ENCODE measurements at places on chromosomes 3 and 15.

- no peak for DNase-seq
These were observed 32.4 kb downstream of the FAH start for GRCh38 chr15:80185152-80185551.

- no peak for DNase-seq
These were observed 87.4 kb upstream of the GSK3B start for GRCh38 chr3:120181632-120182031.

GRCh38 chr3:162103808-162104207 is 607.2 kb downstream of the OTOL1 start:
- no peak for DNase-seq

GRCh38 chr3:30720586-30721313 is 114.3 kb downstream of the TGFBR2 start:
- DNase-seq, result no peak

DNA sequence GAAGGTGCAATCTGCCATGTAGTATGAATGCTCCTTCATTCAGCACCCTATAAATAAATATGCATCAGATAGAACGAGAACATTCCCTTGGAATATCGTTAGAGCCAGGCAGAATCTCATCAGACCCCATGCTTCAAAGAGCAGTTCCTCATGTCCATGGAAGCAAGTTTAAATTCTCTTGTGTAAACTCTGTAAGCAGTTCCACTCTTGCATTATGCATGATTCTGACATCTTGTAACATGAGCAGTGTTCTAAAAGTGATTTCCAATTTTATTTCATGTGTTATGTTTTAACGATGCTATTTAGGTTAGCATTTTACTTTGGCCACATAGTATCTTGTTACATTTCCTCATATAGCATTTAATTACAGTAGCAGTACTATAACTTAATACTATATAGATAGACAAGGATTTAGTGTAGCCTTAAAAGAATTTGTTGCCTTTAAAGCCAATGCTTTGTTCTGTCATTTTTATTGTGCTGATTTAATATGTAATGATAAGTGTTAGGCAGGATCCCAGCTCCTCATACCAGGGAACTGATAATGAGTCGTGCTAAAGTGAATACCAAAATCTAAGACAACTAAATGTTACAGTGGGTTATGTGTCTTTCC is 161.2 kb upstream of the NECTIN3 start:
- DNase-seq, result no peak

GRCh38 chr3:10466186-10466585 is 39.2 kb downstream of the ATP2B2 start:
- no peak for DNase-seq

GRCh38 chr3:139267300-139268246 is 76.2 kb upstream of the MRPS22 start:
- no peak for DNase-seq

GRCh38 chr3:49769286-49769915 is 16.9 kb downstream of the IP6K1 start:
- no peak for DNase-seq

GRCh38 chr15:57149196-57149595 is 227.1 kb upstream of the CGNL1 start:
- DNase-seq, result no peak

DNA sequence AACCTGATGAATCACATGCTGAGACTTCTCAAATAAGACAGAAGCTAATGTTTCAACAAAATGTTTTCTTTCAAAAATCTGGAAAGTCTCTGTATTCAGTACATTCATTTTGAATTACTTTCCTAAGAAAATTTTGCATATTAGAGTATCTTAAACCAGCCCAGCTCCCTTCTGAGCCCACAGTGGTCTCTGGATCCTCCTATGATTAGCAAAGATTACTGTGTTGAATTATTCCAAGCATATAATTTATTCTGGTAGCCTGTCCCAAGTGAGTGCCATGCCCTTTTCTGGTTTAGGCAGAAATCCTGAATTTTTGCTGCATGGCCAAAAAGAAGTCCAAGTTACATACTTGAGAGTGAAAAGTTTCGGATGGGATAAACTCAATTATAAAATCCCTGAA is 279.0 kb downstream of the CTNNB1 start:
- no peak for DNase-seq

GRCh38 chr3:152218602-152219001 is 50.1 kb upstream of the MBNL1 start:
- no peak for DNase-seq

DNA sequence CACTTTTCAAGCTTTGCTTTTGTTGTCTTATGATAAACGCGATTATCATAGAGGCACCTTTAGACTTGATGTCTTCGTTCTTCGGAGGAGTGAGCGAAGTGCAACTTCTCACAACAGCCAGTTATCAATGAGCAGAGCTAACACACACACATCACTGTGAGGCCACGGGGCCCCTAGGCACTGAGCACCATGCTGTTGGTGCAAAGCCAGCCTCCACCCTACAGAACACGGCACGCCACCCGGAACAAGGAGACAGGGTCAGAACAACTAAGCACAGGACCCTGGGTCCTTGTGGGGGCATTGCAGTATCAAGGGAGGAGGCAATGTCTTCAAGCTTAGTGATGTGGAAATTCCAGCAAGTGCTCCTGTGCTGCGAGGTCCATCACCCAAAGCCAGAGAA is 244.5 kb downstream of the OCA2 start:
- no peak for DNase-seq

GRCh38 chr15:87573534-87573933 is 683.0 kb downstream of the NTRK3 start:
- no peak for DNase-seq

DNA sequence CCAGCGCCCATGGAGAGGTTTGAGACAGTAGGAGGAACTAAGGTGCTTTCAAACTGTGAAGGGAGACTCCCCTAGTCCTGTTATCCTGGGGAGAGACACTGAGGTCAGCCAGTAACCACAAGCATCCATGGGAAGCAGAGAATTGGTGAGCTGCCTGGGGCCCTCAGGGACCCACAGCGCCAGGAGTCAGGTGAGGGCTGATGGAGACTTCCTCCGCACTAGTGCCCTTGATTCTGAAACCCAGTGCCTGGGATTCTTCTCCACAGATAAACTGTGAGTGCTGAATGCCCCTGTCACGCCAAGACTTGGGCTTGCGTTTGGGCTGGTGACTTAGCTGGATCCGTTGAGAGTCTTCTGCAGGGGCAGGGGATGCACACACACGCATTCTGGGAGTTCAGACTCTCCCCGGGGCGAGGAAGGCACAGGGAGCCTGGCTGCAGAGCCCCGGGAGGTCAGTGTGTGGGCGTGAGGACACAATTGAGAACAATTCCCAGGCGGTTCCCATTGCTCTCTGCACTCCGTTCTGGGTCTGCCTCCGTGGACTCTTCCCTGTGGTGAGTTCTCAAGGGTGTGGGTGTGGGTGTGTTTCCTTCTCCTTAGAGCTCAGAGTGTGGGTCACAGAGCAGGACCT is 37.9 kb upstream of the SLCO2A1 start:
- DNase-seq, result no peak

DNA sequence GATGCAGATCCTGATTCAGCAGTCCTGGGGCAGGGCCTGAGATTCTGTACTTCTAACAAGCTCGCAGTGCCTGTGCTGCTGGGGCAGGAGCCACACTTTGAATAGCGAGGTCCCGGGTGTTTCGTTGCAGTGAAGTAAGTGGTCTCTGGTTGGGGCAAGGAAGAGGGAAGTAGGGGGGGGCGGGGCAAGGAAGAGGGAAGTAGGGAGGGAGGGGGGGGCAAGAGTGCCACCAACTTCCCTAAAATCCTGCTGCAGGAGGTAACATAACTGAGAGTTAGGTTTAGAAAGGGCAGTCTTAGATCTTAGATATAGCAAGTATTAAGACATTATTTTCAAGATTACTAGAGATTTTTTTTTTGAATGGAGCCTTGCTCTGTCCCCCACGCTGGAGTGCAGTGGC is 35.5 kb downstream of the CRTAP start:
- DNase-seq, result no peak

DNA sequence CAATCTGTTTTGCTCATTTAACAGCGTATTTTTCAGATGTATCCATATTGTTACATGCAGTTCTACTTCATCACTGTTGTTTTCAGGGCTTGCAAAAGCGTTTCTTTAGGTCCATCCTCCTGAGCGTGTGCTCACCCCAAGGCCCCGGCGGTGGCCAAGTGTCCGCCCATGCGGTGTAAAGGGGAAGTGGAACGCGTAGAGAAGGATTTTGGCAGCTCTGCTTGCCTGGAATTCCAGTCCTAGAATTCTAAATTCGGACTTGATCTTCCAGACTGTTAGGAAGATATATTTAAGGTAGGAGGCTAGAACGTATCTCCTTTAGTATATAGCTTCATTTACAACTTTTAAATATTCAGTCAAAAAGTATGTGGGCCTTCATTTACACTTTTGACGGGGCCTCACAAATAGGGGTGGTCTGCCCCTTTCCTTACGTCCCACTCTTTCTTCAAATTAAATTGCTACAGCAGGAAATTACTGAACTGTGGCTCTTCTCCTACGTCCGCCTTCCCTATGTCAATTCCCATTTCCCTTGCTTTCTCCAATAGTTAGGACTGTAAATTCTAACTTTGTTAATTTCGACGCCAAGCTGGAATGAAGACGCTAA is 609 bp upstream of the TBC1D23 start:
- no peak for DNase-seq

- no peak for DNase-seq
These were observed 8.8 kb upstream of the B3GNT5 start for GRCh38 chr3:183244219-183244618.

- no peak for DNase-seq
These were observed 30.6 kb downstream of the TNIK start for GRCh38 chr3:171429635-171430034.

DNA sequence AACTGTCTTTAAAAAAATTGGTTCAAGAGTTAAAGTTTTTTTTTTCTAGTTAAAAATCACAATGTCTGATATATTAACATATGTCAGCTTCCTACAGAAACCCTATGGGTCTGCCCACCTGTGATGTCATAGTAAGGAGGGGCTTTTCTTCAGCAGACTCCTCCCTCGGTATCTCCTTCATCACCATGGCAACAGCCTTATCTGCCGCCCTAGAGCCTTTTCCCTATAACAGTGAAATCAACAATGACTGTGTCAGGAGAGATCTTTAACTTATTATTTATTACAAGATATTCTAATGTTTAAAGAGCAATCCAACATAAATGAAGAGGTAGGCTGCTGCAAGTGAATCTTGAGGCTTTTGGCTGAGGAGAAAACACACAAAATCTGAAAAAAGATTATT is 138.7 kb downstream of the PEX5L start:
- DNase-seq, result no peak

DNA sequence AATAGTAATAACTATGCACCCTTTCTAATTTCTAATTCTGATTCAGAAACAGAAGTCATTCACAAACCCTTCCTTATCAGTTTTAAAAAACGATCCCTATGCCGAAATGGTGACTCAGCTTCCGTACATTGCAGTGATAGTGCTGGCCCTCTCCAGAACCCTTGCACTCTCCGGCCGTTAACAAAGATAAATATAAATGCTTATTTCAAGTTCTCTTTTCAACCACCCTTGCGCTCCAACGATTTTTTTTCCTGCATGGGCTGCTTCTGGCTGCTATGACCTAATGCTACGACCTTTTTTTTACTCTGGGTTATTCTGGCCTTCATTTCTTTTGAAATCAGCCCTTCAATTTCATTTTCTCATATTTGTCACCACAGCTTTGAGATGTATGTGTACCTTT is 646.2 kb downstream of the NTRK3 start:
- no peak for DNase-seq

DNA sequence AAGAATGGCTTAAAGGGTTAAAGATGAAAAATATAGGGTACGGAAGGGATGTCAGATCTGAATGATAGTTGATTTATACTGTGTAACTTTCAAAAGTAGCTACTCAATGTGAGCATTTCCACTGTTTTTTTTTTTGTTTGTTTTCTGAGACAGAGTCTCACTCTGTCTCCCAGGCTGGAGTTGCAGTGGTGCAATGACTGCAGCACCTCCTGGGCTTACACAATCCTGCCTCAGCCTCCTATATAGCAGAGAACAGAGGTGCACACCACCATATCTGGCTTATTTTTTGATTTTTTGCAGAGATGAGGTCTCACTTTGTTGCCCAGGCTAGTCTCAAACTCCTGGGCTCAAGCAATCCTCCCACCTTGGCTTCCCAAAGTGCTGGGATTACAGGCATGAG is 9.9 kb upstream of the PXK start:
- DNase-seq, result no peak

DNA sequence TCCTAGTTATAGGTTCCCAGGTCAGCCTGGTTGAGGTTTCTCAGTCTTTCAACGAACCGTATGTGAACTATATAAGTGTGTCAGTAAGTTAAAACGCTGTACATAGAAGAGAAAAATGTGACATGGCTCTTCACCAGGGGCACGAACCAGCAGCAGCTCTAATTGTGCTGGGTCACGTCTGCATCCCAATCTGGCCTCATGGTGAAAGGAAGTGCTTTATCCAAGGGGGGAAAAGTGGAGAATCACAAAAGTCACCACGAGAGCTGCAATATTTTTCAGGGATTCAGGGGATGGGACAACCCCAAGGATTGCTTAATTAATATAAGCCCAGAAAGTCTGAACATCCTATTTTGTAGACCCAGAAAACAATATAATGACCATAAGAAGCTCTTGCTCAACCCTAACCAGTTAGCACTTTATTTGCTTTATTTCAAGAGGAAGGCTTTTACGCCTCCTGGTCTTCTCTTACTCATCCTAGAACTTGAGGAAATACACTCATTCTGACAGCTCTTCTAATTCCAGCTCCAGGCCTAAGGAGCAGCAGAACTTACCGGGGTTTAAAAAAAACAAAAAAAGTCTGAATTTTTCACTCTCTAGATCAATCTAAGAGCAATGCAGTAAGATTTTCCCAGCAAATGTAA is 16.5 kb downstream of the ANXA2 start:
- DNase-seq, result no peak

GRCh38 chr15:100134089-100134583 is 207.6 kb downstream of the ADAMTS17 start:
- DNase-seq, result no peak

DNA sequence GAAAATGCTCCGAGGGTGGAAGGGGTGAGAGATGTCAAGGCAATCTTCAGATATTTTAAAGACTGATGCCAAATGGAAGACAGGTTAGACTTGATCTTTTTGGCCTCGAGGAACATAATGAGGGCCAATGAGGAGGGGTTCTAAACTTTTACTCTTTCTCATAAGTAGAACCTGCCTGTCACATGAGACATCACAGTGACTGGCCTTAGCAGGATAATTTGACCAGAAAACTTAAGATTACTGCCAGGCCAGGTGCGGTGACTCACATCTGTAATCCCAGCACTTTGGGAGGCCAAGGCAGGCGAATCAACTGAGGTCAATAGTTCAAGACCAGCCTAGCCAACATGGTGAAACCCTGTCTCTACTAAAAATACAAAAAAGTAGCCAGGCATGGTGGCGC is 12.2 kb downstream of the TM4SF4 start:
- no peak for DNase-seq

- DNase-seq, result peak; percentile 8
These were observed 70.6 kb upstream of the STT3B start for GRCh38 chr3:31462050-31462569.

GRCh38 chr15:76162036-76162398 is 102.2 kb downstream of the TMEM266 start:
- DNase-seq, result no peak
